ENCODE measurements at places on chromosomes 6 and 20.
A peak's percentile ranks its signal among the peaks of the same experiment; 100 is the strongest.

DNA sequence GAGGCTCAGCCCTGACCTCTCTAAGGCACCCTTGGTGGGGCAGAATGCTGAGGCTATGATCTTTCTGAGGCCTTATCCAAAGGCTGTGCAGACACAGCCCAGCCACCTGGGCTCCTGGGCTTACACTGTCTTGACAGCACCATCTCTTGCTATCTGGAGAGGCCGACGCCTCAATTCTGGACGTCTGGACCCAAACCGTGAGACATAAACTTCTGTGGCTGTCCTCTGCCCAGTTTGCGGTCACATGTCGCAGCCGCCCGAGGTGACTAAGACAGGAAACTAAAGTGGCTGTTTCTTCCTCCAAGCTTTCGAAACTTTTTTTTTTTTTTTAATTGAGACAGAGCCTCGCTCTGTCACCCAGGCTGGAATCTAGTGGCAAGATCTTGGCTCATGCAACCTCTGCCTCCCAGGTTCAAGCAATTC lies 49.3 kb downstream of the PRR18 start:
- DNase-seq, result no peak

DNA sequence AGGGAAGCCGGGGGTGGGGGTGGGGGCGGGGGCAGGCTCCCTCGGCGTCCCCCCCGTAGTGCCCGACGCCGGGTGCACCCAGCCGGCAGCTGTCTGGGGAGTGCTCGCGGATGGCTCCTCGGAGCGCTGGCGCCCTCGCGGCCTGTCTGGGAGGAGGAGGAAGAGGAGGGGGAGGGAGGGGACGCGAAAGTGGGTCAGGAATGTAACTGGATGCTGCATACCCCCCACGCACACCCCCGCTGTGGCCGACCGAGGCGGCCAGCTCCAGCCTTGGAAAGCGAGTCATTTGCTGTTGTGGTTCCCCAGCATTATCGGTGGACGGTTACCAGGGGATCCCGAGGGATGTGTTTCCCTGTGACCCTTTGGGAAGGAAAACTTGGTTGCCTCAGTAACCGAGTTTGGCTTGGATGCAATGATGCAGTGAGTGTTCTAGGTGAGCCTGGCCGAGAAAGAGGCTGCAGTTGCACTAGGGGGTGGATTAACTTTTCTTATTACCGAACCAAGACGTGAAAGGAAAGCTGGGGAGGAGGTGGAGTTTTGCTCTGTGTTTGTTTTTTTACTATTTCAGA lies 55.2 kb upstream of the RREB1 start:
- DNase-seq, result peak; percentile 77

- DNase-seq, result no peak
Measured at GRCh38 chr20:52996658-52997057, 24.5 kb downstream of the TSHZ2 start.

- peak; percentile 23 for DNase-seq
Measured at GRCh38 chr20:36544134-36545018, 3.1 kb downstream of the MYL9 start.

DNA sequence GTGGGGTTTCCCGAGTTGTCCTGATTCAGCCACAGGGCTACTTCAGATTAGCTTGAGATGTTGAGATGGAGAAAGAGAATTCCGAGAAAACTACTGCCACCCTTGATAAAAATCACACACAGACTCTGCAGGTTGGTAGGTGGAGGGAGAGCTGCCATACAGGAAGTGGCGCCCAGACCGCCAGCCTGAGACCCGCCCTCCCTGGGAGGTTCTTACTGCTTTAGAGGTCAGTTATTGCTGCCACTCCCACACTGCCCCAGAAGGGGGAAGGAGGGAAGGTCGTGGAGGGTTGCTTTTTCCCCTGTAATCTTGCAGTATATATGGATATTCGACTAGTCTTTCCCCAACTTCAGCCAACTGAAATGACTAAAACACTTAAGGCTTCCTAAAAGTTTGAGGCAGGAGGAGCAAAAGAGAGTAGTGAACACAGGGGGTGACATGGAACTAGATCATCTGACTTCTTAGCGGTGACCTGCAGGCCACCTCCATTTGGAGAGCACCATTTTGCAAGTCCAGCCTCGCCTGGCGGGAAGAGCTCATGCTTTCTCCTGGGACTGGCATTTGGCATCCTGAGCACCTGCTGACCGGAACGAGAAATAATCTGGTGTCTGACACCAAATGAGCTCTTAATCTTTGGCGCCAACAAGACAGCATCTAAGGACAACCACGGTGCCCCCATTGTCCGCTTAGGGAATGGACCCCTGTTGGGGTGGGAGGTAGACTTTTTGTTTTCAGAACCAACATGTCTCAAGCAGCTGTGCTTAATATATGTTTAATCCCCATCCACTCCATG lies 35.7 kb upstream of the SLC22A1 start:
- DNase-seq, result no peak

DNA sequence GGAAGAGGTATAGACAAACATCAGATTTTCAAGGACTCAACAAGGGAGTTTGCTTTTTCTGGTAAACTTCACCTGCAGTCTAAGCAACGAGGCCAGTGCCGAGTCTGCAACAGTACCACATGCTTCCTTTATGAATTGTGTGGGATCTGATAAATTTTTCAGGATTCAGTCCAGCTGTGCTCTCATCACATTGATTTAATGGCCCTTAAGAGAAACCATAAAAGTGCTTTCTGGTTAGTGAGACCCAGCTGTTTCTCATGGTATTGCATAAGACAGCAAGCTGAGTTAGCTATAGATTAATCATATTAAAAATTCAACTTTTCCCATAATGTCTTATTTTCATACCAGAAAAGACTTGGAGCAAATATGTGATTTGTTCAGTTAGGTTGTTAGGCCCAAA lies 291.4 kb downstream of the CENPW start:
- peak; percentile 89 for DNase-seq

DNA sequence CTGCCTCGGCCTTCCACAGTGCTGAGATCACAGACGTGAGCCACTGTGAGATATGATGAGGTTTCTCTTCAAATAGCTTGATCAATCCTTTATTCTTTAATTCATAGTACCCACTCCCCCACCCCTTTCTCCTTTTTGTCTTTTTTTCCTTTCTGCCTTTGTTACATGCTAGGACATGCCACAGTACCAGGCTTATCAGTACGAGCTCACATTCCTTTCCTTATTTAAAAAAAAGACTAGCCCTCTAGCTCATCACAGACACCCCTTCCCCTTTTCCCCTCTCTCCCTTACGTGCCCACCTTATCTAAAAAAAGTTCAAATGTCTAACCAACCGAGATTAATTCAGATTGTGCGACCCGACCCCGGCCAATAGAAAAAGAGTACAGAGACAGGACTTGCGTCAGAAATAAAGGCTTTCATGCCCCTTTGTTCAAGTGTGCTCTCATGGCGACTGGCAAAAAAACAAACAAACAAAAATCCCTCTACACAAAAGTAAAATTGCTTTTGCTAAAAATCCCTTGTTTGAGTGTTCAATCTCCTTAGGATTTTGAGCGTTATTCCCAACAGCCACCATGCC lies 49.2 kb downstream of the MRAP2 start:
- DNase-seq, result no peak

GRCh38 chr6:131768964-131769363 lies 38.9 kb upstream of the ENPP1 start:
- no peak for DNase-seq

DNA sequence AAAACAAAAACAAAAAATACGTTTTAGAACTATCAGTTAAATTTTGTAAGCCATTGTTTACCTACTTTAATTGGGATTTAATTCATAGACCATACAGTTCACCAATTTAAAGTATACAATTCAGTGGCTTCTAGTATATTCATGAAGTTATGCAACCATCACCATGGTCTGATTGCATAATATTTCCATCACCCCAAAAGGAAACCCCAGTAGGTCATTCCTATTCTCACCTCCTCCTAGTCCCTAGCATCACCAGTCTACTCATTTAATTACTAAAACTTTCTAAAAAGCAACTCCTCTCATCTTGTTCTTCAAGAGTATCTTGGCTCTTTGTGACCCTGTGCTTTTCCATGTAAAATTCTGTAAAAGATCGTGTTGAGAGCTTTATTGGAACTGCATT lies 60.2 kb downstream of the ASXL1 start:
- DNase-seq, result no peak

GRCh38 chr6:168959696-168960095 lies 293.9 kb downstream of the THBS2 start:
- no peak for DNase-seq

DNA sequence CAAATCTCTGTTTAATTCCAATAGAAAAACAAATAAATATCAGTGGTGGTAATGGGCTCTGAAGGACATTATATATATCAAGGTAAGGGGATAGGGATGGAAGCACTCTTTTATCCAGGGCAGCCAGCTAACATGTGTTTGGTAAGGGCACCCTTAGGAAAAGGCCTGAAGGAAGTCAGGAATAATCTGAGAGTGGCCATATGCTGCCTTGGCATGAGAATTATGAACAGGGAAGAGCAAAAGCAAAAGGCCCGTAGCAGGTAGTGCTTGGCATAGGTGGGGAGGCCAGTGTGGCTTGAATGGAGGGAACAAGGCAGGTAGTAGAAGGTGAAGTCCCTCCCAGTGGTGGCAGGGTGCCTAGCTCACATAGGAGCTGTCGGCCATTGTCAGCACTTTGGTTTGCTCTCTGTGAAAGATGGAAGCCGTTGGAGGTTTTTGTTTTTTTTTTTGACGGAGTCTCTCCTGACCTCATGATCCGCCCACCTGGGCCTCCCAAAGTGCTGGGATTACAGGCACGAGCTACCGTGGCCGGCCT lies 39.6 kb upstream of the CSE1L start:
- no peak for DNase-seq

- DNase-seq, result peak; percentile 28
Measured at GRCh38 chr6:144302701-144303372, 17.7 kb downstream of the UTRN start.

- peak; percentile 84 for DNase-seq
Measured at GRCh38 chr20:1825507-1825906, 69.7 kb upstream of the SIRPA start.

GRCh38 chr6:3624250-3625136 lies 127.0 kb downstream of the PXDC1 start:
- no peak for DNase-seq

DNA sequence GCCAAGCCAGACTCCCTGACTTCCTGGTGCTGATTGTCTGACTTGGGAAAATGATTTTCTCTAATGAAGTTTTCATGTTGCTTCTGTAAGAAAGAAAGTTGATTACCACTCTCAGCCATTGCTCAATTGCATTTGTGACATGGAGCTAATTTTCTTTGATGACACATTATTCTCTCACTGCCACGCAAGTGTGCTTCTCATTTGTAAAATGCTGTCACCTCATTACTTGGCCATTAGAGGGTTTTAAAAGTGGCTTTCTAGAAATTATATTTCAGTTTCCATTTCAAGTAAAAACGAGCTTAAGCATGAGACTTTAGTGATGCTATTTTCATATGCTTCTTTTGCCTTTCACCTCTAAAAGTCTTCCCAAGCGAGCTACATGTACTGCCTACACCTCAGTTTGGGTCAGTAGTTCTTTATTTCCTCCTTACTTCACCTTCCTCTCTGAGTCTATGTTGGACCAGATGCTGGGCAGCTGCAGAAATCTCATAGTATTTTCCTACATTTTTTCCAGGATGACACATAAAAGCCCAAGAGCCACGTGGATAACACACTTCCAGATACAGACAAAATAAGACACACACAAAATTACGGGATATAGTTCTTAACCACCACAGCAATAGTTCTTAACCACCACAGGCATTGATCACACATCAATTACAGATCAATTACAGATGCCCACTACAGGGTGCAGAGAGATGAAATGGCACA lies 6.3 kb upstream of the FAM210B start:
- peak; percentile 50 for DNase-seq

DNA sequence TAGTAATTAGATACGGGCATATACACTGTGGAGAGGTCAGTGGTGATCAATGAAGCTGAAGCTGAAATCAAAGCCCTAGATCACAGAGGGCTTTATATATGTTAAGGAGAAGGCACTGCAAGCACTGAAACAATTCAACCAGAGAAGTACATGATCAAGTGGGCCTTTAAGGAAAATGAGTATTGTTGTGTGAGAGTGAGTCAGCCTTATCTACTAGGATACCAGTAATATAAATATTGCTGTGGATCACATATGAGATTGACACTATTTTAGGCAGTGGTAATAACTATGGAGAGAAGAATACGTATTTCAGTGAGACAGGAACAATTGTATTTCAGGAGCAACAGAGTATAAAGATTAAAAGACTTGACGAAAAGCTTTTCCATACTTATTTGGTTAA lies 1172.2 kb upstream of the GJE1 start:
- no peak for DNase-seq

- no peak for DNase-seq
Measured at GRCh38 chr20:62753626-62754025, 42.6 kb upstream of the MRGBP start.
